Stimulated activated CD4-positive, alpha-beta T cell treated with anti-CD3 and anti-CD28 coated beads, Interleukin-4, amount 100 ng/mL, for 24 hours (primary cell): ENCODE measurements at places on chromosomes 5 and 9.

- no peak for DNase-seq
Observed at GRCh38 chr9:16282216-16282615, 588.3 kb downstream of the BNC2 start.

DNA sequence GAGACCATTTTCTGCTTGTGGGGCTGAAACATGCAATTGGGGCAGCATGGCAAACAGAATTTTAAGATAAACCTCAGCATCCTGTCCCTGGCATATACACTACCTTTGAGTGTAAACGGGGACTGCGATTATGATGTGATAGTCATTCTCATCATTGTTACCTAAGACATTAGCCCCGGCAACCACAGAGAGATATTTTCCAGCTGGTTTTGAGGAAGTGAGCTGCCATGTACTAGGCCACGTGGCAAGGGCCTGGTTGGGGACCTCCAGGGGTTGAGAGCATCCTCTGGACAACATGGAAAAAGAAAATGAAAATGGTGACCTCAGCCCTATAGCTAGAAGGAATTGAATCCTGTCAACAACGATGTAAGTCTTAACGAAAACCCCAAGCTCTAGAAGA, 623.6 kb upstream of the CDH18 start:
- no peak for DNase-seq

DNA sequence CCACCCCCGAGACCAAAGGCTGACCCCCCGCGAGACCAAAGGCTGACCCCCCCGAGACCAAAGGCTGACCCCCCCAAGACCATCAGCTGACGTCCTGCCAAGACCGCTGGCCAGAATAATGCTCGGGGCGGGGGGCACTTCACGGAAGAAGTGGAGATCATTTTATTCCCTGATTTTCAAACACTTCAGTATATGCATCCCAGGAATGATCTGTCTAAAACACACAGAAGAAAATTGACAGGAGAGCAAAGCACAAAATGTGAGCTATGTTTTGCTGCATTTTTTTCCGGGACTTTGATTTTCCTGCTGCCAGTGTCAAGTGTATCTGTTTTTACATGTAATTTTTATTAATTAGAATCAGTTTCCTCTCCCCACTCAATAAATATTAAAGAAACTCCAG, 67.1 kb downstream of the ADAMTS2 start:
- no peak for DNase-seq

GRCh38 chr9:29806937-29807618, 2233.8 kb upstream of the C9orf72 start:
- no peak for DNase-seq

DNA sequence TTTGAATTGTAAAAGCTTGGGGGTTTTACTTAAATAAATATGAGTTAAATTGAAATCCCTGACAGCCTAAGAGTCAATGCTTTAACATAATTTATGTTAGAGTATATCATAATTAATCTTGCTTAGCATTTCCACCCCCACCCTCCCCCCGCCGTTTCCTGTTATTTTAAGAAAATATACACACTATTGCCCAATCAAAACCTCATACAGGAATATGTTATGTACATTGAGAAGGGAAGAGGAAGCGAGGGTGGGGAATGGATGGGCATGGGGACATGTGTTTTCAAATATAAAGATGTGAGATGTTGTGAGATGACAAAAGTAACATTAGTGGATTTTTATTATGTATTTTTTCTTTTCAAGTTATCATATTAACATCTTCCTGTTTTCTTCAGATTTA, 561.1 kb upstream of the MEF2C start:
- DNase-seq = no peak

DNA sequence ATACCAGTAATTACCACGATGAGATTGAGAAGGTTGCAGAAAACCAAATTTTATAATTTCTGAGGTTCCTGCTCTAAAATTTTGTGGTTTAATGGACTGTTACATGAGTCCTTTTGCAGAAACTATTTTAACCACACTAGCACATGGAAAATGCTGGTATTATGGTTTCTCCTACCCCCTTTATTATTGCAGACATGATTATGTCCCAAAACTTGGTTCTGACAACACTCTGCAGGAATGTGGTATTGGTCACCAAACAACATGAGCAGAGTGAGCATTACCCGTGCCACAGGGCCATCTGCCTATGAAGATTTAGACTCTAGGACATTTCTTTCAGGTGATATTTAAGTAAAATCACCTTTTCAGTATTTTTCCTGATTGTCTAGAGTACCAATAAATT, 2.8 kb upstream of the ECM2 start:
- DNase-seq = no peak

DNA sequence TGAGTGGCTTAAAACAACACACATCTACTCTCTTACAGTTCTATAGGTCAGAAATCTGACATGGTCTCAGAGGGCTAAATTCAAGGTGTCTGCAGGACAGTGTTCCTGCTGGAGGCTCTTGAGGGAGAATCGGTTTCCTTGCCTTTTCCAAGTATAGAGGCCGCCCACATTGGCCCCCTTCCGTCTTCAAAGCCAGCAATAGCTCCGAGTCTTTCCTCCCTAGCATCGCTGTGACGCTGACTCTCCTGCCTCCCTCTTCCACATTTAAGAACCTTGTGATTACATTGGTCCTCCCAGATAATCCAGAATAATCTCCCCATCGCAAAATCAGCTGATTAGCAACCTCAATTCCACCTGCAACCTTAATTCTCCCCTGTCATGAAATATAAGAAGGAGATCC, 81.3 kb upstream of the IER5L start:
- DNase-seq = no peak

DNA sequence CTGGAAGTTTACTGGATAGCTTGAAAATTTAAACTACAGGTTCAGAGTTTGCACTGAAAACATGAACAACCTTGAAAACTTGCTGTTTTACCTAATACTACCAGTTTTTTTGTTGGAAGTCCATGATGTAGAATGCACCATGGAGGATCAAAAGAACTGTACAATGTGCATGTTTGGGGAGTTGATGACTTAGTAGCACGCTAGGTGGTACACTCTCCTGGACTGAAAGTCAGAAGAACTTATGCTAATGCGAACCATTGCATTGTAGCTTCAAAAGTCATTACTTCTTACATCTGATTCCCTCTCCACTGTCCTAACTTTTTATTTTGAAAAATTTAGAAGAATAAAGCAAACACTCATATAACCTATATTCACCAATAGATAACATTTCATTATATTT, 211.0 kb downstream of the OSTF1 start:
- DNase-seq = no peak

- DNase-seq = no peak
Observed at GRCh38 chr9:86282979-86283535, 719 bp upstream of the ISCA1 start.
